NCI-H460 (cell line): ENCODE measurements at places on chromosomes 1 and 21. TPM values are rescaled to one million over a fixed set of nuclear protein-coding genes. Genes with fewer than 3 reads are reported as not detected.

GRCh38 chr21:33189237-33189636 lies 40.5 kb upstream of the IFNAR2 start:
- no peak for DNase-seq

PDPN gene
- total RNA-seq: not detected in 2 replicates

DNA sequence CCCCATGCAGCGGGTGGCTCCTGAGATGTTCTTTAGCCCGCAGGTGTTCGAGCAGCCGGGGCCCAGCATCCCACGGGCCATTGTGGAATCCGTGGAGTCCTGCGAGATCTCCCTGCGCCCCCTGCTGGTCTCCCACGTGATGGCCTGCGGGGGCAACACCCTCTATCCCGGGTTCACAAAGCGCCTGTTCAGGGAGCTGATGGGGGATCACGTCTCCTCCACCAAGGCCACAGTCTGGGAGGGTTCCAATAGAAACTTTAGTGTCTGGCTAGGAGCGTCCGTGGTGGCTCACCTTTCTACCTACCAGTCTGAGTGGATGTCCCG lies 71.0 kb downstream of the ACTL8 start:
- DNase-seq: peak; percentile 4

DNA sequence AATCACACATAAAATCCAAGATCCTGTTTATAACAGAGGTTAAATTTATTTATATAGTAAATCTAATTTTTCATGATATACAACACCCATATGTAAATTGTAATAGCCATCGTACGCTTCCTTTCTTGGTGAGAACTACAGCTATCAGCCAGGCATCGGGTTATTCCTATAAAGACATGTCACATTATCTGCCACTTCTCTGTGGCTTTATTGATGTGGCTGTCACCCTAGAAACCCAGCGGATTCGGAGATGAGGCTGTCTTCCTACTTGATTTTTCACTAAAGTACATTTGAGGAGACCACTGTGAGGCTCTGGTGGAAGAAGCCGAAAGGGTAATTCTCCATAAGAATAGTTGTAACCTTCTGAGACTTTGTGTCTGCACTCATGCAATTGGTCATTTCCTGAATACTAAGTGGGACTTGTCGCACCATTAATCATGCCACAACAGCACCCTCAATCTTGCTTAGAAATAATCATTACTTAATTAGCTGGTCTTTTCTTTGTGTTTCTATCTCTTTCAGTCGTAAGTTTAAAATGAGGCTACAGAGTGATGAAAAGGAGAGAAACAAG lies 106.0 kb downstream of the NTNG1 start:
- DNase-seq: no peak

DNA sequence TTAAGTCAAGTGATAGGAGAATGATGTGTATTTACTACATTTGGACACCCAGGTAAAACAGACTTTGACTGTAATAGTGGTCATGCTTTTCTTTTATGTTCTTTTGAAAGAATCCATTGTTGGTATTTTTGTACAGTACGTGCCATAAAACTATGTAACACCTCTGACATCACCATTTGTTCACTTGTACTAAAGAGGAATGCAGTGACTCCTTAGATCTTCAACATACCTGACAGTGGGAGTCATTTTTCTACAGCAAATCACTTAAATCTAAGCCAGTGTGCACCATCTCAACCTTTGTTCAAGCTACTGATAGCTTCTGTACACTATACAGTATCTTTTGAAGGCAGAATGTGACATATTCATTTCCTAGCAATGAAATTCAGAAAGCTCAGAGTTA lies 6.3 kb upstream of the PLD5 start:
- no peak for DNase-seq

DNA sequence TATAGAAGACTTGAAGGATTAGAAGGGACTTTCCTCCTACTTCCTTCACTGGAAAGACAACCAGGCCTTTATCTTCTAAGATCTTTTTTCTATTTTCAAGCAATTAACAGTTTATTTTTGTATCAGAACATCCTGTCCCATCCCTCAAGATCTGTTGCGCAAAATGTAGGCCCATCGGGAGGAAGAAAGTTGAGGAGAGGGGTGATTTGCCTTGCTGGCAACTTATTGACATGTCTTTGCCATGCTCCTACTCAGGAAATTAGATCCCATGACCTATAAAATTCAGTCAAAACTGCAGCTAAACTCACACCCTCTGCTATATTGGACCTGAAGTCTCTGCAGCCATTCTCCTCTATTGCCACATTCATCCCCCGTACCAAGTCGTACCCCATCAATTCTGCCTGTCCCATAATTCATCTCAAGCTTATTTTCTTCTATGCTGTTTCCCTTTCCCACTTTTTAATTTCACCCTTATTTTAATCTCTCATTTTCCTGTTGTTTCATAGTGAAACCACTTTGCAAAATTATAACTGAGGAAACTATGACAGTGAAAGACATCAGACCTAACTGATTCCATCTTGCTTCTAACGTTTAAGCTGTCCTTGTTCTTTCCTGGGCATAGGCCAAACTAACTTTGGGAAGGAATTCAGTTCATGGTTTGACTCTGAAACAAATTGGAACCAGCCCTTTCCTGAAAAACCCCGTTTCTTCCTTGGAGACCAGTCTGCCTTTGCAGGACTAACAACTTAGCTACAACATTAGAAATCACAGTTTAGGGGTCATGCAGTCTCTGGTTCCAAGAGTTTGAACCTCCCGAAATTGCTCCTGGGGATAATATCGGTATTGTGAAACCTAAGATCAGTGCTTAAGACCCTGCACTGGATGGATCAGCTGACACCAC lies 195.7 kb upstream of the PTBP2 start:
- no peak for DNase-seq

FAM72B gene
- 17.3 and 18.0 TPM in 2 replicates for total RNA-seq

DNA sequence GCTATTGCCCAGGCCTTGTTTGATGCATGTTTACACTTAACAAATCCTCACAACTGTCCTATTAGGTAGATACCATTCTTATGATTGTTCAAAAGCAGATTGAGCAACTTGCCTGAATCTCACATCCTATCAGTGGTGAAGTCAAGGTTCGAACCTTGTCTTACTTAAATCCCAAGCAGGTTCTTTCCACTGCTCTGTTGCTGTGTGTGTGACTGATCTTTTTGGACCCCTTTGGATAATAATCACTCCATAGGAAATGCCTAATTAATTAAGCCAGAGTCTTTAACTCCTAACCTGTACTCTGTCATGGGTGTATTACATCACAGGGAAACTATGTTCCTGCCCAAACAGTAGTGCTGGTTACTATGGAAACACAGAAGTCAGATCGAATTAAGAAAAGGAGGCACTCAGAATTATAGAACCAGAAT lies 84.2 kb downstream of the SPATA46 start:
- DNase-seq: no peak

- DNase-seq: no peak
These were observed 92.8 kb downstream of the PDE9A start for GRCh38 chr21:42746240-42746592.

DNA sequence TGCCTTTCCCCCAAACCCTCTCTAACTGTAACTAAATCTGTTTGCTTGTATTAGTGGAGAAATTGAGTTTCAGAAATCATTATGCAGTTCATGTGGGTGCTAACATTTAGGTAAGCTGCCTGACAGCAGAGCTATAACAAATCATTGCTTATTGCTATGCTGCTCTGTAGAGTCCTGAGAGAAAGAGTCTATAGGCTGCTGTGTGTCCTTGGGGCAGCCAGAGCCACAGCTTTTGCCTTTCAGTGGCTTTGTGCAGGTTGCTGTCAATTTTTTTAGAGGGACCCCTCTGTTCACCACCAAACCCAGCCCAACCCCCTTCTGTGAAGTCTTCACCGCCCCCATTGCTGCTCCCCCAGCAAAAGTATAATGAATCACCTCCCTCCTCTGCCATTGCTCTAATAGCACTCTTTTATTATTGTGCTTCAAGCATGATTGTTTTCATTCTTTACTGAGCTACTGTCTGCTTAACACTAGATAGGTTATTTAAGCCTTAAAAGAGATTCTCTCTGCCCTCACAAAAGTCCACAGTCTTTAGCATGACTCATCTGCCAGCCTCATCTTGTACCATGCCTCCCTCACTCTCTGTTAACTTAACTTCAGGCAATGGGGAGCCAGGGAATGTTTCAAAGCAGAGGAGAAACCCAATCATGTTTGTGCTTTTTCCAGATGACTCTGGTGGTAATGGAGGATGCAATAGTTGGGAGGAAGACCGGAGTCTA lies 38.6 kb downstream of the DIRAS3 start:
- no peak for DNase-seq

DNA sequence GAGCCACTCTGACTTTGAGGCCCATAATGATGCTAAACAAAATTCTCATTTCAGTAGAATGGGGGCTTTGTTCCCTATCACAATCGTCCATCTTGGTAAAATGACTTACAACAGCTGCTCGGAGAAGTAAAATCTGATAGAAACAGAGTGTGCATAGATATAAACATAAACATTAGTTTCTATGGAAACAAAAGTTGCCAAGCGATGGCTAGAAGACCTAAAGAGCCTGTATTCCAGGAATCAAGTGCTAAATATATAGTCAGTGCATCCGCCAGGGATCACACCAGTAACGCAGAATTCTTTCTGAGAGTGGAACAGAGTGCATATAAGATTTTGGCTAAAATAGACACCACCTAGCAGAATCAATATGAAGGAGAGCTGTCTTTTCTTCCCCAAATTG lies 91.2 kb upstream of the KAZN start:
- no peak for DNase-seq

DNA sequence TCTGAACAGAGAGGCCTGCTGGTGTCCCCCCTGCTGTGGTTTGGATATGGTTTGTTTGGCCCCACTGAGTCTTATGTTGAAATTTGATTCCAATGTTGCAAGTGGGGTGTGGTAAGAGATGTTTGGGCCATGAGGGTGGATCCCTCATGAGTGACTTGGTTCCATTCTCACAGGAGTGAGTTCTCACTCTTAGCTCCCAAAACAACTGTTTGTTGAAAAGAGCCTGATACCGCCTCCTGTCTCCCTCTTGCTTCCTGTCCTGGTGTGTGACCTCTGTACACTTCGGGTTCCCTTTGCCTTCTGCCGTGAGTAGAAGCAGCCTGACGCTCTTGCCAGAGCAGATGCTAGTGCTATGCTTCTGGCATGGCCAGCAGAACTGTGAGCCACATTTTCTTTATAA lies 60.5 kb downstream of the C21orf91 start:
- no peak for DNase-seq

ERG gene
- not detected in 2 replicates for total RNA-seq

GRCh38 chr21:42287193-42288083 lies 27.8 kb downstream of the TFF3 start:
- no peak for DNase-seq

DNA sequence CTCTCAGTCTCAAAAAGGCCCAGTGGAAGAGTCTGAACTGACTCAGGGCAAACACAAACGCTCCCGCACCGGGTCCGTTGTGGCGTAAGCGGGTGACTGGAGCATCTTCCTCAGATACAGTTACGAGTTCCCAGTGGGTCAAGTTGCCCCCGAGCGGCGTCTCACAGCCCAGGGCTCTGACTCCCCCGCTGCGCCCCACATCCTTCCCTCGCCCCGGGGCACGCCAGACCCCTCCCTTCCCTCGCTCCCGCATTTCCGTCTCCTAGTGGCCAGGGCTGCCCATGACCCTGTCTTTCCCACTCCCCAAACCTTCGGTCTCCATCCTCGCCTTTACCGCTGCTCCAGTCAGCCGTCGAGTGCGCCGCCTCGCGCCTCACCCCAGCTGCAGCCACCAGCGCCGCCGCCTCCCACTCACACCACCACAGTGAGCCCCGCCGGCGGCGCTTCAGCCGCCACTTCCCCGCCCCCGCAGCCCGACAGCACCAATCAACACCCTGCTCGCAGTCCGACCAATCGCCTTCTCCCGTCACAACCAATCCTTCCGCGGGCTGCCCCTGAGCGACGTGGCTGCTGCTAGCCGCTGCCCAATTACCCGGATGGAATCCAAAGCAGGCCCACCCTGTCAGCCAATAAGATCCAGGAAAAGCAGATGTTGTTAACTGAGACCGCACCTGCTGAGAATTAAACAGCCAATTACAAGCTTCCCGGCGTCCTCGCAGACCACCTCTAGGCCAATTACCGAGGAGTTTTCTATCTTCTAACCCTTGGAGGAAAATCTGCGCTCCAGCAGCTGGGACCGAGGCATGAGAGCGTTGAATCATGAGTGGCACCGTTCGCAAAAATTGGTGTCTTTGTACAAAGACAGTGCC lies at the start of gene TDRKH:
TSS of gene TDRKH (minus strand) at position 430 of the 869 bp plus-strand sequence. CDS start 7,478 bp downstream, outside the sequence.
- peak; percentile 100 for DNase-seq
